ENCODE measurements at places on chromosomes 16 and 17.

DNA sequence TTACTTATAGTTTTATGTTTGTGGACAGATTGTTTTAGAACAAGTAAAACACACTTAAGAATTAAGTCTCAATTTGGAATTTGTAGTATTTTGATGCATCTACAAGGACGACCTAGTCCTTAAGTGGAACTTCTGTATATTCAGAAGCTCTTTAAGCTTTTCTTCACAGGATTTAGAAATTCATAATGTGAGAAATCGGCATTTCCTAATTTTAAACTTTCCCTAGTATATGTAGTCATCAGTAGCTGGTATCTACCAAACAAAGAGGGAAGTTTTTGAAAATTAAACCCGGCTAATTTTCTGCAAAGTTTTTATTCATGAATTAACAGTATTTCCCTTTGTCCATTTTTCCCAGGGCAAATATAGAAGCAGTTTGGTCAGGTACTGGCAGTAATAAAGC is 203.6 kb downstream of the CDRT15L2 start:
- no peaks in the 10 kb centered on the region for H3K36me3 ChIP-seq
- no peaks in the 10 kb centered on the region for H3K27me3 ChIP-seq
- DNase-seq = no peak
- H3K27ac ChIP-seq = no peak overlapping the region
- H3K4me3 ChIP-seq = no peak overlapping the region
- no peaks in the 10 kb centered on the region for H3K4me1 ChIP-seq

DNA sequence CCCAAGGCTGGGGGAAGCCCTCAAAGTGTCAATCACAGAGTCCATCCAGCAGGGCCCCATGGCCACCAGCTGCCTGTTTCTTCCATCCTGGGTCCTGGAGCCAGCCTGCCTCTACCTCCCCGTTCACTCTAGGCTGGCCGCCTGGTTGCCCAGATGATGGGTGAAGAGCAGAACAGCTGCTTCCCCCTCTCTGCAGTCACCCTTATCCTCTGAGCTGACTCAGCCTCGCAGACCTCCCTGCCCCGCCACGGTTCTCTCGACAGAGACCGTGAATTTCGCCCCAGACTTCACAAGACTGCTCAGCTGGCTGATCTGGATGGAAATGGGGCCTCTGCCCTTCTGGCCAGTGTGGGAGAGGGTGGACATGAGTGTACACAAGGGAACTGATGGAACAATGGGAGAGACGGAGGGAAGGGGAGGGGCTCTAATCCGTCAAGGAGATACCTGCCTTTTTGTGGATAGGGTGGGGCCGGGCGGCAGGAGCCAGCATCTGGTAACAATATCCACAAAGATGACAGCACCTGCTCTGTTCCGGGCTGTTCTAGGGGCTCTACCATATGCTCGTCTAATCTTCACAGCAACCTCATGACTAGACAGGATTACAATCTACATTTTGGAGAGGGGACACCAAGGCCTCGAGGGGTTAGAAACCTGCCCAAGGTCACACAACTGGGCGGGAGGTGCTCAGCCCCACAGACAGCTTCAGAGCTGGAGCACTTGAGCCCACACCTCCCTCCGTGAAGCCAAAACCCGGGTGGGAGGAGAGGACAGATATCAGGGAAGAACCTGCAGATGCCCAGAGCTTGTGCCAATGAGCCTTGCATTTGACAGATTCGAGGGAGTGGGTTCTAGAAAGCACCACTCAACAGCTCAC is 136.0 kb downstream of the SDK2 start:
- DNase-seq = peak; percentile 33
- H3K4me3 ChIP-seq = no peak overlapping the region
- no peak overlapping the region for H3K27ac ChIP-seq
- H3K4me1 ChIP-seq = no peaks in the 10 kb centered on the region
- peaks cover 2% of the 10 kb centered on the region for H3K36me3 ChIP-seq

DNA sequence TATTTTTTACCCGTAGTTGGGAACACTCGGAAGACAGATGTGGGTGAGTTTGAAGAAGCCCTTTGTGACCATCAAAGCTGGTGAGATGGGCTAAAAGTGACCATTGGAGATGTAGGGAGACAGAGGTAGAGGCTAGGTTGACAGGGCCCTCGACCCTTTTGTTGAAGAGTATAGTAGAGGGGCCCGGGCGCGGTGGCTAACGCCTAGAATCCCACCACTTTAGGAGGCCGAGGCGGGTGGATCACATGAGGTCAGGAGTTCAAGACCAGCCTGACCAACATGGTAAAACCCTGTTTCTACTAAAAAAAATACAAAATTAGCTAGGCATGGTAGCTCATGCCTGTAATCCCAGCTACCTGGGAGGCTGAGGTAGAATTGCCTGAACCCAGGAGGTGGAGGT is 16.2 kb upstream of the NFATC3 start:
- H3K27me3 ChIP-seq = no peaks in the 10 kb centered on the region
- H3K4me3 ChIP-seq = no peak overlapping the region
- H3K27ac ChIP-seq = peak overlapping the region; percentile 70
- no peaks in the 10 kb centered on the region for H3K36me3 ChIP-seq
- DNase-seq = no peak

DNA sequence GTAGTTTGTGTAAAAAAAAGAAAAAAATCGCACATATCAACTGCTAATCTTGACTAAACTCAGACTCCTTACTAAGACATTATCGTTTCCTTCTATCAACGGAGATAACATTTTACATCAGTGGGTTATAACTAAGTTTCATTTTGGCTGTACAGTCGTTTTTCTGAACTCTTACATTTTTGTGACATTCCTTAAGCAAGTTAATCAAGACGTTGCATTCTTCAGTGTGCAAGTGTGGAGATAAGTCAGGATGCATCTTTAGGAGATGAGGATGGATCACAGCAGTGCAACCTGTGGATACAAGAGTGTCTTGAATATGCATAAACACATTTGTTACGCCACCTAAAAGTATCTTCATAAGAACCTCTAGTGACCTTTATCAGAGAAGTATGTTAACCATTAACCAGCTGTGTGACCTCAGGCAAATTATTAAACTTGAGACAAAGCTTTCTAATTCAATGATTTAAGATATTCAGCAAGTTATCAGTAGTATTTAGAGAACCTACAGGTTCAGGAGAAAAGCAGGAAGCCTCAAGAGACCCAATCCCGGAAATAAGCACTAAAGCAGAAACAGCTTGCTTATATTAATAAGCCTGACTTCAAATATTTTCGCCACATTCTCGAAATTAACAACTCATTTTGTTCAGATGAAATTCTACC is 9.4 kb downstream of the CMC2 start:
- no peak for DNase-seq
- H3K36me3 ChIP-seq = no peaks in the 10 kb centered on the region
- H3K27me3 ChIP-seq = no peaks in the 10 kb centered on the region
- no peak overlapping the region for H3K27ac ChIP-seq
- no peak overlapping the region for H3K4me3 ChIP-seq

DNA sequence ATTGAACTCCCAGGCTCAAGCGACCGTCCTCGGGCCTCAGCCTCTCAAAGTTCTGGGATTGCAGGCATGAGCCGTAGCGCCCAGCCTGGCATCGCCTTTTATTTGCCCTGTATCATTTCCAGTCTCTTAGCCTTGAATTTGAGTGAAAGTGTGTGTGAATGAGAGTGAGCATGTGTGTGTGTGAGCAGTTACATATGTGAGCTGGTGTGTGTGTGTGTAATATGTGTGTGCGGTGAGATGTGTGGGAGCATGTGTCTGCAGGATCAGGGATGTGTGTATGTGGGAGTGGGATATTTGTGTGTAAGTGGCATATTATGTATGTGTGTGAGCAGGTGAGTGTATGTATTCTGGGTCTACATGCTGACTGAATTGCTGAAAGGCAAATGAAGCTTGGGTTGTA is 5.5 kb downstream of the RAB11FIP3 start:
- peaks cover 7% of the 10 kb centered on the region for H3K36me3 ChIP-seq
- H3K4me3 ChIP-seq = no peak overlapping the region
- H3K27me3 ChIP-seq = no peaks in the 10 kb centered on the region
- DNase-seq = no peak
- H3K27ac ChIP-seq = no peak overlapping the region
- peaks cover 4% of the 10 kb centered on the region for H3K4me1 ChIP-seq

- no peaks in the 10 kb centered on the region for H3K36me3 ChIP-seq
- H3K4me3 ChIP-seq = no peak overlapping the region
- H3K4me1 ChIP-seq = no peaks in the 10 kb centered on the region
- no peak for DNase-seq
Observed at GRCh38 chr16:49093939-49094338, 187.7 kb downstream of the CBLN1 start.

DNA sequence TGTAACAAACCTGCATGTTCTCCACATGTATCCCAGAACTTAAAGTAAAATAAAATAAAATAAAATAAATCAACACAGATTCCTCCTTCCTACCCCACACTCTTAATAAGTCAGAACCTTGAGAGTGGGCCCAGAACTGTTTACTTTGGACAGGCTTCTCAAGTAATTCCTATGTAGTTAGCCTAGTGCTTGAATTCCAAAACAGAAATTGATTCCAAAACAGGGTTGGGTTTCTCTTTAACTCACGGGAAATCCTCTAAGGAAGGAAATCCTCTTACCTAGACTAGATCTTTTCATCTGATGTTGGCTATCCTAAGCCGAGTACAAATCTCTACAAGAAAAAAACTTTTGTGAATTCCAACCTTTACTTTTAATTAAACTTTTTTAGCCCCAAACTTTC is 324.7 kb upstream of the C16orf82 start:
- H3K4me1 ChIP-seq = no peaks in the 10 kb centered on the region
- H3K27me3 ChIP-seq = no peaks in the 10 kb centered on the region
- H3K27ac ChIP-seq = no peak overlapping the region
- H3K4me3 ChIP-seq = no peak overlapping the region
- no peaks in the 10 kb centered on the region for H3K36me3 ChIP-seq

DNA sequence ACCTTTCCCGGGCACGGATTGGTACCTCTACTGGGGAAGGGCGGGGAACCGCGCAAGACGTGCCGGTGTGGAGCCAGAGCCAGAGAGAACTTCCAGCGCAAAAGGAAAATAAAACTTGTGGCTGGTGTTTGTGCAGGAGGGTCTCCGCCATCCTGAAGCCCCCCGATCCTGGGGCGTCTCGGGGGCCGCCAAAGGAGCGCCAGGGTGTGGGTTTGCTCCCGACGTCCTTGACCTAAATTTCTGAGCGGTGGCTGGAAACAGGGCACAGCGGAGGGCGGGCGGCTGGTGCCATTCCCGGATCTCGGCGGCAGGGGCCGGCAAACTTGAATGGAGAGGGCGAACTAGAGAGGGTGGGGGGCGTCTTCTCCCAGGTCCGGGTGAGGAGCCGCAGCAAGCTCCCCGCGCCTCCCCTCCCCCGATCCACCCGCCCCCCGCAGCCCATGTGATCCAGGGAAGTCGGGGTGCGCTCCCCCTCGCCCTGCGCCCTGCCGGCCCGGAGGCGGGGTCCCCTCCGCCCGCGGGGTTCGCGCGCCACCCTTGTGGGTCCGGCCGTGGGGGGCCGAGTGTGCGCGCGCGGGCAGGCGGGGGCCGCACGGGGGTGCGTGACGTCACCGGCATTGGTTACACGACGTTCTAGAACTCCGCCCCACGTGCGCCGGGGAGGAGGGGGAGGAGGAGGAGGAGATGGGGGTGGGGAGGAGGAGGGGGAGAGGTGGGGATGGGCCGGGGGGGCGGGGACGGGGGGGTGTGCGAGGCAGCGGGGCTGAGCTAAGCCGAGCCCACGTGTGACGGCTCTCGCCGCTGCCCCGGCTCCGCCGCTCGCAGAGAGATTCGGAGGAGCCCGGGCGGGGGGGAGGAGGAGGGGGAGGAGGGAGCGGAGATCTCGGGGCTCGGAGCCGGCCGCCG is at the start of gene MSI2:
Gene MSI2, plus strand, starts transcription at position 748 of the 906 bp plus-strand sequence. CDS start 220 bp downstream, outside the sequence.
- peak within 1 kb of the TSS; percentile 37 for H3K27ac ChIP-seq
- no peaks in the 10 kb centered on the region for H3K27me3 ChIP-seq
- peaks cover 13% of the 10 kb centered on the region for H3K4me1 ChIP-seq

- H3K27ac ChIP-seq = no peak overlapping the region
- no peak overlapping the region for H3K4me3 ChIP-seq
Observed at GRCh38 chr16:67204076-67204475, 5.1 kb downstream of the ELMO3 start.

DNA sequence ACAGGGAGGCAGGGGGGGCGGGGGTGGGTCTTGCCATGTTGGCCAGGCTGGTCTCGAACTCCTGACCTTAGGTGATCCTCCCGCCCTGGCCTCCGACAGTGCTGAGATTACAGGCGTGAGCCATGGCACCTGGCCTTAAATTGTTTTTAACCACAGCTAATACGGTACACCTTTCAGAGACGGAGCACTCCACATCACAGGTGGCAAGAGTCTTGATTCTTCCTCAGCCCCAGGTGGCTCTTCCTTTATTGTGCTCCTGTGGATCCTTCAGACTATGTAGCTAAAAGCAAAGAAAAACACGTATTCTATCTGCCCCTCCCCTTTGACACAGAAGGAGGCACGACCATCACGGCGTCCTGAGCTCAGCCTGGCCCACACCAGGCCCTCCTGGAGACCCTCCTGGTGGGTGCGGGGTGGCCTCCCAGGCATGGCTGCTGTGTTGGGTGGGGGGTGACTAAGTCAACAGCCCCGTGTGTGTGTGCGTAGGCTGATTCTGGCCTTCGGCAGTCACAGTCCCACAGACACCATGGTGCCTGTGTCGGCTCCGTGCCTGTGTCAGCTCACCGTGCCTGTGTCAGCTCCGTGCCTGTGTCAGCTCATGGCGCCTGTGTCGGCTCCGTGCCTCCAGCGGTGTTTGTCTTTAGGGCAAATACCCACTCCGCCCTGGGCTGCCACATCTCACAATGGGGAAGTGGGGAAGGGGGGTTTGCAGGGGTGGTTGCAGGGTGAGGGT is 10.8 kb upstream of the SECTM1 start:
- DNase-seq = no peak
- H3K27ac ChIP-seq = no peak overlapping the region
- 0 out of 2 replicates have a peak, but pooled peaks cover 5% of the 10 kb centered on the region for H3K27me3 ChIP-seq
- H3K36me3 ChIP-seq = no peaks in the 10 kb centered on the region

DNA sequence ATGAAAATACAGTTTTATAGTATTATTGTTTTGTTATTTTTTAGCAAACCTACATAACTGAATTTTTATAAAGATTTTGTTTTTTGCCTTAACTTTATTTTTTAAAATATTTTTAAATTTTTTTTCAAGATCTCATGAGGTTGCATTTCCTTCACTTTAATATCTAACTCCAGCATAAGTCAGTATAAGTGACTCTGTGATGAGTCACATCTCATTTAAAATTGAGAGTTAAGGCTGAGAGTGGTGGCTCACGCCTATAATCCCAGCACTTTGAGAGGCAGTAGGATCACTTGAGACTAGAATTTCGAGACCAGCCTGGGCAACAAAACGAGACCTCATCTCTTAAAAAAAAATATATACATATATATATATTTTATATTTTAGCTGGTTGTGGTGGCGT is 44.0 kb downstream of the NLK start:
- H3K27me3 ChIP-seq = no peaks in the 10 kb centered on the region
- H3K4me1 ChIP-seq = no peaks in the 10 kb centered on the region
- no peak for DNase-seq
